ENCODE measurements at places on chromosomes 5 and 9.

DNA sequence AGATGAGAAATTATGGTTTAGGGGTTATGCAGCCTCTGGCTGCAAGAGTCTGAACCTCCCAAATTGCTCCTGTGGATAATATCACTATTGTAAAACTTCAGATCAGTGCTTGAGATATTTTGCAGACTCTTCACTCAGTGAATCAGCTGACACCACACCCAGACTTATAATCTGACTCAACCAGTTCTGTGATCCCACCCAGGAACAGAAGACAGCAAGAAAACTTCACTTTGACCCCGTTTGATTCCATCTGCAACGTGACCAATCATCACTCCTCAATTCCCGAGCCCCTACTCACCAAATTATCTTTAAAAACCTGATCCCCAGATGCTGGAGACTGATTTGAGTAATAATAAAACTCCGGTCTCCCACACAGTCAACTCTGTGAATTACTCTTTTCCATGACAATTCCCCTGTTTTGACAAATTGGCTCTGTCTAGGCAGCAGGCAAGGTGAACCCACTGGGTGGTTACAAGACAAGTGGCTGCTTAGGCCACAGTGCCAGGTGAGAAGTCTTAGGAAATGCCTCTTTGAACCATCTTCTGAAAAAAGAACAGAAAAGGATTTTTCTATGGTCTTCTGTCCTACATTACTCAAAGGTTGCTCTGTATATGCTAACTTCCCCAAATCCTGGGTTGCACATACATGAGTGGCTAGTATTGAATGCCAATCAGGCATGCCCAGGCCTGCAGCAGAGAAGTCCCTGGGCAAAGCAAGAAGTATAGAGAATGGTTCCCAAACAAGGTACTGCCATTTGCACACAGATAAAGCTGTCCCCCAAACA is 588.0 kb downstream of the PRELID2 start:
- DNase-seq, result no peak

GRCh38 chr5:73314395-73315257 is 134.0 kb downstream of the FOXD1 start:
- no peak for DNase-seq

DNA sequence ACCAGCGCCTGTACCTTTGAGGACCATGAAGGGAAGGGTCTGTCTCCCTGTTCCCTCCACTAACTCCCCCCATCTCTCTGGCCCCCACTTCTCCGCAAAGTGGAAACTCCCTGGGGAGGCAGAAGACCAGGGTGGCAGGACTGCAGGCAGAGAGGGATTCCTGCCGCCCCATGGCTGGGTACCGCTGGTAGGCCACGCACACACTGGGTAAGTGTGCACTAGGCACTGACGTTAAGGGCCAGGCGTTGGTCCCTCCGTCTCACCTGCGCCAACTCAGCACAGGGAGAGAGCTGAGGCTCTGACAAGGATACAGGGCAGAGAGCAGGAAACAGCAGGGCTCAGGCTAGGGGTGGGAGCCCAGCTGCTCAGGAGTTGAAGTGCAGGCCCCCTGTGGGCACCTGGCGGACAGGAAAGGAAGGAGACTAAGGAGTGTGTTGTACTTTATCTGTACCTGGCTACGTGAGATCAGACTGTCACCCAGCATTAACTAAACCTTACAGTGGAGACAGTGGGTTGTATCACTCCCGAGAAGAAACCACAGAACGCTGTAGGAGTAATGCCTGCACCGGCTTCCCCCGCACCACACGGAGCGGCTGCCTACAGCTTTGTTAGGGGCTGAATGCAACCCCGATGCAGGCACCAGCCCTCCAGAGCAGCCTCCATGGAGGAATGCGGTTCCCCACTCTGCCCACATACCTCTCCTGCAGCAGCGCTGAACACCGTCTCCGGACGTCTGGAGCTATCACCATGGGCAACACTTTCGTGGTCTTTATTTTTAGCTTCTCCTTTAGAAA is 34.2 kb upstream of the CLPTM1L start:
- DNase-seq, result no peak

DNA sequence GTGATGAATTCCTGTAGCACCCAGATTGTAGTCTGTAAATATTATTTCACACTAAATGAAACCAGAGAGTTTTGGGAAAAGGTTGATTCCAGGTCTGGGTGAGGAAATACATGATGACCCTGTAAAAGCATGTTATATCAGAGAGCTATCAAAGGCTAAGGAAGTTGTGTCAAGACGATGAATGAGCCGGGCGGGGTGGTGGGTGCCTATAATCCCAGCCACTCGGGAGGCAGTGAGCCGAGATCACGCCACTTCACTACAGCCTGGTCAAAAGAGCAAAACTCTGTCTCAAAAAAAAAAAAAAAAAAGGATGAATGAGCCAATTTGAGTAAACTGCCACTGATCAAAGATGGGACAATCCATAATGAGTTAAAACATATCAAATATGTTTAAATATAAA is 29.2 kb downstream of the IL6ST start:
- no peak for DNase-seq

DNA sequence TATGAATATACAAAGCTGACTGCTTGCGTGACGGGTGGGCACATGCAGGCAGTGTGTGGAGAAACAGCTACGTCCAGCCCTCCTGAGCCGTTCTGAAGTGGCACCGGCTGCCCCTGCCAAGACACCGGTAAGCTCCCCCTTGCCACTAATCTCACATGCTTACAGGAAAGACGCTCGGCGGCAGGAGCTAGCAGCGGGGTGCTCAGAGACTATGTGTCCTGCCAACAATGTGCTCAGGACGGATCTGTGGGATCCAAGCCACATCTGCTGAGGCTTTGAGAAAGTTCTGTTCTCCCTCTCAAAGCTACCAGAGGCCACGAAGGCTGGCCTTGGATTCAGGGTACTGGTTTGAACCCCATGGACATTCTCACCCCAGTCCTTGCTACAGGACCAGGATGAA is 157.2 kb upstream of the PHYKPL start:
- no peak for DNase-seq

DNA sequence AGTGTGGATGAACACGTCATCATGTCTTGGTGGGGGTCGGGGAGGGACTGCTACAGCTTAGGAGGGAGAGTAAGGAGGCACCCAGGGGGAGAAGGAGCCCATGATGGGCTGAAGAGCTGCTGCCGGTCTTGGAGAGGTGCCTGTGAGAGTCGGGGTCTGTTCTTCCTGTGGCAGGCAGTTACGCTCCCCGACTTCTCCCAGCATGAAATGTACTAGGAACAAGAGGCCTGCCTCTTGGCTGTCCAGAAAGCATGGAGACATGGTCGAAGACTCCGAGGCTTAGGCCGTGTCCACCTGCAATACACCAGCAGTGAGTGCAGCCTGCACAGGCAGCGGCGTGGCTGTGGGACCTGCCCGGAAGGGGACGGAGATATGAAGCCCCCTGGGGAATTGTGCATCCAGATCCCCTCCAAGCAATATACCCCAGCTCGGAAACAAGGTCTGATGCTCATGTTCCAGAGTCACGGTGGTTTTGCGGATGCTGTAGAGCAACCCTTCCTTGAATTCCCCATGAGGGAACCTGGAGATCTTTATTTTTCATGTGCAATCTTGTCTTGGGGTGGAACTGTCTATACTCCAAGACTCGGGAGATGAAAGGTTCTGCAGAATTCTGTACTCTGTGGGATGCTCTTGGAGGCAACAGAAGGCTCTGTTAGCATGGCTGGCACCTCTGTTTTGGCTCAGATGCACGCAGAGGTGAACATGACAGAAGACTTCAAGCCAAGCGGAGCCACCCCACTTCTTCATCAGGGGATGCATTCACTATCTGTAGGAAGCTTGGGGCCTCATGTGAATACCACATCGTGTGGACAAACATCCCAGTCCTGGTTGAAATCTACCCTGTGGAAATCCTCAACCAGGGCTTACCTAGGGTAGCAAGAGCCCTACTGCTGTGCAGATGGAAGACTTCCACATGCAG is 374.9 kb upstream of the IRX4 start:
- no peak for DNase-seq

- no peak for DNase-seq
Measured at GRCh38 chr9:72390907-72391306, 25.9 kb upstream of the ZFAND5 start.

GRCh38 chr9:123387686-123388085 is 31.7 kb downstream of the CRB2 start:
- DNase-seq, result no peak
